Mesothelial cell of epicardium (in vitro differentiated cells): ENCODE measurements at places on chromosomes 1 and 21. TPM values are rescaled to one million over a fixed set of nuclear protein-coding genes. Genes with fewer than 3 reads are reported as not detected.

The ALX3 gene
- 127 to 136 TPM (median 132 TPM) in 3 replicates for total RNA-seq

- no peak for DNase-seq
Observed at GRCh38 chr1:118961156-118961555, 27.0 kb downstream of the TBX15 start.

- DNase-seq, result no peak
Observed at GRCh38 chr1:162631546-162632191, 595 bp upstream of the DDR2 start.

GRCh38 chr1:208008534-208008933 lies 97.6 kb upstream of the CD34 start:
- no peak for DNase-seq

DNA sequence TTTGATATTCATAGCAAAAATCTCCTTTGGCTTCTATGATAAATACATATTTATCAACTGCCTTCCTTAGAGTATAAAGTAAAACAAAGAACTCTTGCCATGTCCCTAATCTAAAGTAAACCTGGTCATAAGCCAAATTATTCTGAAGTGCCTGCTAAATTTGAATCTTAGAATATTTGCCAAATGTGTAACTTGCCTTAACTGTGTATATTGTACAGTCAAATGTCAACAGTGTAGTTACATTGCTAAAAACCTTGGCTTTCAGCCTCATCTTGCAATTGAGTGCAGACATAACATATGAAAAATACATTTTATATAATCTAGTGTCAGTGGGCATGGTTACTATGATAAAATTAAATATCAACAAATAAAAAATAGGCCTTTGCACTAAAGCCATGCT lies 583.4 kb upstream of the ADAMTS5 start:
- no peak for DNase-seq

GRCh38 chr1:220430586-220430985 lies 97.3 kb upstream of the MARK1 start:
- DNase-seq, result no peak
